Keratinocyte (primary cell): ENCODE measurements at places on chromosomes 12 and 14.
A peak's percentile ranks its signal among the peaks of the same experiment; 100 is the strongest.

DNA sequence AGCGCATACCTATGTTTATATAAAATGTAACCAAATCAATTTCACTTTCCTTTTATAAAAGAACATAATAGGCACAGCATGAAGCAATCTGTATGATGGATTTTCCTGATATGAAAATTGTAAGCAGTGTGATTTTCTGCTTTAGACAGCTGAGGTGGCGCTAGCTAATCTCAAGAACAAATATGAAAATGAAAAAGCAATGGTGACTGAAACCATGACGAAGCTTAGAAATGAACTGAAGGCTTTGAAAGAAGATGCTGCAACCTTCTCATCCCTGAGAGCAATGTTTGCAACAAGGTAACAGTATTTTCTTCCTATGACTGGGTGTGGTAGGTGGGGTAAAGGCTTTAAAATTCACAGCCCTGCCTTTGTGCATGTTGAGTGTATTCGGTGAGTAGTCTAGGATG is 65.0 kb upstream of the FGD4 start:
- H3K36me3 ChIP-seq, result peaks cover 5% of the 10 kb centered on the region
- H3K27ac ChIP-seq, result no peak overlapping the region
- no peaks in the 10 kb centered on the region for H3K27me3 ChIP-seq
- no peak overlapping the region for H3K4me3 ChIP-seq
- H3K4me1 ChIP-seq, result peaks cover 12% of the 10 kb centered on the region

DNA sequence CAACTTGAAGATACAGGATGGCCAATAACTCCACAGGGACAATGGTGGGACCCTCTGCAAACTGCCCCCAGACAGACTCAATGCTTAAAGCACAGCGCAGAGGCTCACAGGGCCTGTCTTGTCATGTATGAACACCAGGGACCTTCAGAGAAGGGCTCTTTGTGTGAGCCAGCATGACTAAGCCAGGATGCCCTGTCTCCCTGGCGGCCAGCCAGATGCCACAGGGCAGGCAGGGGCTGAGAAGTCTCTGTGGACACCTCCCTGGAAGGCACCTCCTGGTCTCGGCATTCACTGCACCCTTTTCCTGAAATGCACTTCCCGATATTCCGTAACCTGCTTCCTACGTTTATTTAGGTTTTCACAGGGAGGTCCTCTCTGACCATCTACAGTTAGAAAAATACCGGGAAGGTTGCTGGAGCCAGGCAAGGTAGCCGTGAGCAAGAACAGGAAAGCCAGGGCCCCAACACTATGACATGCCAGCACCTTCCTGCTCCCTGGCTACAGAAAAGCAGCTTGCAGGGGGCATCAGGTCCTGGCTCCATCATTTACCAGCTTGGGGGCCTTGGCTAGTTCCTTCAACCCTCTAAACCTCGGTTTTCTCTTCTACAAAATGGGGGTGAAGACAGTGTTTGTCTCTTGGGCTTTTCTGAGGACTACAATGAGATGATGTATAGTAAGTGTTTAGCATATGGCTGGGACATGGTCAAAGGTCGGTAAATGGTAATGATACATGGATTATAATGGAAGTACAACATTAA is 65.0 kb downstream of the PITPNM2 start:
- peaks cover 36% of the 10 kb centered on the region for H3K4me1 ChIP-seq
- peak; percentile 89 for DNase-seq
- no peaks in the 10 kb centered on the region for H3K36me3 ChIP-seq
- H3K27me3 ChIP-seq, result no peaks in the 10 kb centered on the region
- no peak overlapping the region for H3K4me3 ChIP-seq

DNA sequence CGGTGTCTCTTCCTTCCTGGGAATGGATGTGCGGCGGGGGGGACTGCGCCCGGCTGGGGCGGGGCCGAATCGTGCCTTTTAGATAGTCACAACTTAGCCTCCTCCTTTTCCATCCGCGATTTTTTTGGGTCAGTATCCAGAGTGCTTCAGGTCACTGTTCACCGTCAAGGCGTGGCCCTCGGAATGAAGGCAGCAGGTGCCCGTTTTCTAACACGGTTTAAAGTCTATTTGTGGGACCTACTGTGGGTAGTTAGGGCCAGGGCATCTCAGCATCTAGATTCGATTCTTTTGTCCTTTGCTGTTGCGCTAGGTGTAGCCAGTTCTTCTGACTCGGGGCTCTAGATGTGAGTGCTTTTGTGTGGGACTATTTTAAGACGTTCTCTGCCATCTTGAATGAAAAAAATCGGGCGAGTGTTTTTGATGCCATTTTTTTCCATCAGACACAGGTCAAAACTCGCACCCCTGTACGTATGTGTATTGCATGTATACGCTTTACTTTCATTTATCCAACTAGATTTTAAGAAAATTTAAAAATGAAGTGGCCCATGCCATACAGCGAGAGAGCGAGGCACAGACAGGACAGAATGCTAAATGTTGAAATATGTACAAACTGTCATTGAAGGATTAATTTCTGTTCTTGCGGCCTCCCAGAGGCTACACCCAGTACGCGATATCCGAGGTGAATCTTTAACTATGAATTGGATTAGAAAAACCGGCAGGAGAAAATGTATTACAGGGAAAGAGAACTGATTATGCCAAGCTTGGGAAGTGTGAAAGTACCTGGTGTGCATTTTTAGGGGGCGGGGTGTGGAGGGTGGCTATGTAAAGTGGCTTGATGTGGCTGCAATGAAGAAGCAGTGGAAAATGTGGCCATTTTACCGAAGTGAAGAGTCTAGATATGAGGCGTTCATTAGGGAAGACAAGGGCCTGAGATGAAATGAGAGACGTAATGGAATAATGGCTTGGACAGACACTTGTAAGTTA is 835 bp downstream of the VEZT start:
- H3K4me3 ChIP-seq, result peak overlapping the region; percentile 62
- peaks cover 36% of the 10 kb centered on the region for H3K4me1 ChIP-seq
- H3K27me3 ChIP-seq, result no peaks in the 10 kb centered on the region

DNA sequence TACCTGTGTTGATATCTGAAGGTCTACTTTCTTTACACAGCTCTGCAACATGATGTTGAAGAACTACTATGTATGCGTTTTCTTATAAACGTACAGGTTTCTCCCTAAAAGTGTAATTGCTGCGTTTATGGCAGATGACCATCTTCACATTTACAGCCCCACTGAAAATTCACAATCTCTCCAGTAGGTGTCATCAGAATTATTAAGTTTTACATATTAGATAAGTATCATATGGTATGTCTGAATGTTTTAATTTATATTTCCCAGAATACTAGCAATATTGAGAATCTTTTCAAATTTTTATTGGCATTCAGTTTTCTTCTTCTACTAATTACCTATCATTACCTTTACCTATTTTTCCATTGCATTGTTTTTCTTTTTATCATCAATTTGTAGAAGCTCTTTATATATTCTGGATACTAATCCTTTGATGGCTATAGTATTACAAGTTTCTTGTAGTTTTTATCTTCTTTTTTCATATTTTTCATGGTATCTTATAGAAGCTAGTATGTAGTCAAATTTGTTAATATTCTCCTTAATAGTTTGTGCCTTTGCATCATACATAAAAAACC is 123.5 kb downstream of the CAPZA3 start:
- no peaks in the 10 kb centered on the region for H3K36me3 ChIP-seq
- H3K27me3 ChIP-seq, result no peaks in the 10 kb centered on the region
- H3K4me1 ChIP-seq, result peaks cover 7% of the 10 kb centered on the region
- H3K4me3 ChIP-seq, result no peak overlapping the region

- H3K27me3 ChIP-seq, result no peaks in the 10 kb centered on the region
- H3K36me3 ChIP-seq, result no peaks in the 10 kb centered on the region
- H3K4me1 ChIP-seq, result no peaks in the 10 kb centered on the region
- H3K4me3 ChIP-seq, result no peak overlapping the region
- DNase-seq, result no peak
Measured at GRCh38 chr14:27605282-27605681, 1007.4 kb upstream of the NOVA1 start.

DNA sequence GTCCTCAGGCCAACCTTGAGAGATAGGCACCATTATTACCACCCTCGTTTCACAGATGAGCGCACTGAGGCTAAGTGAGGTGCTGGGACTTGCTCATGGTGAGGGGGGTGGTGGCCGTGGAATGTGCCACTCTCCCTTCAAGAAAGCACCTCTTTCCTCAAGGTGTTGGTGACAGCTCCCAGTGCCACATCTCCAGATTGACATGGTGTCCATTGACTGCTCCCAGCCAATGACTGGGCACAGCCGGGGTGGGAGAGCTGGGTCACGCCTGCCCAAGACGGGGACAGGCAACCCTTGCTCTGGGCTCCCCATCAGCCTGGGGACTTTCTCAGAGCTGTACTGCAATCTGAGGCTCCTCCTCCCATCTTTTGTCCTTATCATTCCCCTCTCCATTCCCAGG is 21.0 kb upstream of the MYL2 start:
- DNase-seq, result no peak
- no peaks in the 10 kb centered on the region for H3K36me3 ChIP-seq
- no peak overlapping the region for H3K4me3 ChIP-seq
- no peak overlapping the region for H3K27ac ChIP-seq
- no peaks in the 10 kb centered on the region for H3K27me3 ChIP-seq

DNA sequence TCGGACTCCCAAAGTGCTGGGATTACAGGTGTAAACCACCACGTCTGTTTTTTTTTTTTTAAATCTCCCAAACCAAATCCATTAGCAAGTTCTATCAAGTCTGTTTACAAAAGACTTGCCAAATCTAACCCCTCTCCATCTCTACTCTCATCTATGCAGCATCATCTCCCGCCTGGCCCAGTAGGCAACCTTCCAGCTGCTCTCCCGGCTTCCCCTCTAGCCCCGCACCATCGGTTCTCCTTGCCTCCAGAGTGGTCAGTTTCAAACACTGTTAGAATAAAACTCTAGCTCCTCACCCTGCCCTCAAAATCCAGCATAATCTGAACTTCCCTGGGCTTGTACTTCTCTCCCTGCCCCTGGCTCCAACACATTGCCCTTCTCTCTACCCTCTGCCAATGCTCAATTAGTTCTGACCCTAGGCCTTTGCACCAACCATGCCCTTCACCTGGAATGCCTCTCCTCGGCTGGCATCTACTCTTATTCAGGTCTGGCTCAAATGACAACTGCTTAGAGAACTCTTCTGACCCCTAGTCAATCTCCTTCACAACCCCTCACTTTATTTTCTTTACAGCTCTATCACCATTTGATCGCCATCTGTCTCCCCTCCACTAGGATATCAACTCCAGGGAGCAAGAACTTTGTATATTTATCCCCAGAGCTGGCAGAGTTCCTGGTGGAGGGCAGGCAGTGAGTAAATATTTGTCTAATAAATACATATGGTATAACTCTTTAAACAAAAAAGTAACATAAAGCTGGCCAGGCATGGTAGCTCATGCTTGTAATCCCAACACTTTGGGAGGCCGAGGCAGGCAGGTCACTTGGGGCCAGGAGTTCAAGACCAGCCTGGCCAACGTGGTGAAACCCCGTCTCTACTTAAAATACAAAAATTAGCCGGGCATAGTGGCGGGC is 4.9 kb downstream of the WSB2 start:
- no peak overlapping the region for H3K4me3 ChIP-seq
- no peak for DNase-seq
- H3K36me3 ChIP-seq, result no peaks in the 10 kb centered on the region
- H3K27me3 ChIP-seq, result no peaks in the 10 kb centered on the region
- peaks cover 27% of the 10 kb centered on the region for H3K4me1 ChIP-seq
- no peak overlapping the region for H3K27ac ChIP-seq

- no peak for DNase-seq
- peaks cover 7% of the 10 kb centered on the region for H3K36me3 ChIP-seq
- H3K27ac ChIP-seq, result peak overlapping the region; percentile 99
- H3K4me3 ChIP-seq, result peak overlapping the region; percentile 78
Measured at GRCh38 chr12:70243510-70244371, 508 bp downstream of the CNOT2 start.

GRCh38 chr14:26694521-26694920 is 96.7 kb upstream of the NOVA1 start:
- H3K36me3 ChIP-seq, result no peaks in the 10 kb centered on the region
- no peak for DNase-seq
- H3K4me1 ChIP-seq, result no peaks in the 10 kb centered on the region
- no peak overlapping the region for H3K27ac ChIP-seq
- H3K27me3 ChIP-seq, result no peaks in the 10 kb centered on the region

GRCh38 chr14:63686926-63687325 is 40.9 kb downstream of the SGPP1 start:
- H3K4me1 ChIP-seq, result peaks cover 6% of the 10 kb centered on the region
- H3K4me3 ChIP-seq, result no peak overlapping the region
- peak; percentile 4 for DNase-seq
- no peaks in the 10 kb centered on the region for H3K27me3 ChIP-seq

DNA sequence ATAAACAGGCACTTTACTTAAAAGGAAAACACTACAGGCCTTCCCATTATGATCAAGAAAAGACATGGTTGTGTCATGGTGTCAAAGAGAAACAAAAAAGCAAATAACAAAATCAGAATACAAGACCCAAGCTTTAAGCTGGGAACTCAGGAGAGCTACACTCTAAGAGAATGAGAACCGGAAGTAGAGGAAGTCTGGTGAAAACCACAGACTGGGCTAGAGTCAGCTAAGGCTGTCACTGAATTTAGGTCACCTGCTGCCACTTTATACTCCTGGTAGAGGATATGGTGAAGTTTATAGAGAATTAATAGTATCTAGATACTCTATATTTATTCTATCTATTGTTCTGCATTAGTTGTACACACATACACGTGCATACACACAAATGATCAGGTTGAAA is 971.7 kb downstream of the FLRT2 start:
- no peak overlapping the region for H3K27ac ChIP-seq
- H3K27me3 ChIP-seq, result no peaks in the 10 kb centered on the region
- no peak overlapping the region for H3K4me3 ChIP-seq
- DNase-seq, result no peak
- no peaks in the 10 kb centered on the region for H3K36me3 ChIP-seq
- no peaks in the 10 kb centered on the region for H3K4me1 ChIP-seq

GRCh38 chr14:86780876-86781510 is 1212.0 kb downstream of the GALC start:
- peaks cover 9% of the 10 kb centered on the region for H3K4me1 ChIP-seq
- H3K36me3 ChIP-seq, result no peaks in the 10 kb centered on the region
- no peak for DNase-seq
- H3K27me3 ChIP-seq, result no peaks in the 10 kb centered on the region
- no peak overlapping the region for H3K4me3 ChIP-seq

DNA sequence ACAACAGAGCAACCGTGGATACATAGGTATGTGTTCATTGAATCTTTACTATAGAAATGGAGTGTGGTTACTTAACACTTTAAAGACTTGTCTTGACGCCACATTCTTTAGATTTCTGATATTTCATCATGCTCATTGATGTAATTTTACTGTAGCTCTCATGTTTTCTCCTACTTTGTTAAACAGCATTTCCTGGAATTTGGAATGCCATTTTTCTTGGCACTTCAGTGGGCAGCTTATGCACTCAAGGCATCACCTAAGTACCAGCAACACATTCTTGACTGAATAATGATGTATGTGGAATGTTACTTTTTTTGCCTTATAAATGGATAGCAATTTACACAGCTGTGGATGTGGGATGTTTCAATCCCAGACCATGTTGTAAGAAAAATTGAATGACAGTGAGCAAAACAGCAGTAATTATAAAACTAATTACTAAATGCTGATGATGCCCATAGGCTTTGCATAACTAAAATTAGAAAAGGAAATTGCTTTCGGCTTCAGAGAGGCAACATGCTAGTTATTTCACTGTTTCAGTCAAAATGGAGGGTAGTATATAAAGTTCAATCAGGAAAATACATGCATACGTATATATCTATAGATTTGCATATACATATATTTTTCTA is 298.5 kb downstream of the NPAS3 start:
- no peaks in the 10 kb centered on the region for H3K27me3 ChIP-seq
- no peaks in the 10 kb centered on the region for H3K4me1 ChIP-seq
- no peak overlapping the region for H3K27ac ChIP-seq
- H3K36me3 ChIP-seq, result no peaks in the 10 kb centered on the region
- no peak for DNase-seq
- no peak overlapping the region for H3K4me3 ChIP-seq

GRCh38 chr14:36174767-36175424 is 1.6 kb downstream of the PTCSC3 start:
- no peak overlapping the region for H3K27ac ChIP-seq
- DNase-seq, result no peak
- peaks cover 8% of the 10 kb centered on the region for H3K27me3 ChIP-seq
